ENCODE measurements at places on chromosomes 5 and 9. TPM values are rescaled to one million over a fixed set of nuclear protein-coding genes. Genes with fewer than 3 reads are reported as not detected.

RIMOC1 gene
- 12.8 TPM for total RNA-seq

SLC2A6 gene
- 2.8 TPM for total RNA-seq

NTNG2 gene
- total RNA-seq, result 0.76 TPM

NUDT12 gene
- 16.8 TPM for total RNA-seq

ASPN gene
- total RNA-seq, result 2.5 TPM

BHMT2 gene
- not detected for total RNA-seq

ACO1 gene
- total RNA-seq, result 22.3 TPM

TENT4A gene
- total RNA-seq, result 42.4 TPM

NAA35 gene
- 32.2 TPM for total RNA-seq

PTPDC1 gene
- 8.4 TPM for total RNA-seq

FOXD4 gene
- not detected for total RNA-seq

CER1 gene
- total RNA-seq, result 1.9 TPM

C5orf58 gene
- not detected for total RNA-seq

MAN2A1 gene
- 52.8 TPM for total RNA-seq

TAS2R1 gene
- not detected for total RNA-seq

FYB1 gene
- 13.8 TPM for total RNA-seq

FOXD4L6 gene
- total RNA-seq, result not detected

DENND1A gene
- total RNA-seq, result 37.1 TPM

PALM2AKAP2 gene
- total RNA-seq, result 1.9 TPM

GPX8 gene
- 1.0 TPM for total RNA-seq

C5orf46 gene
- total RNA-seq, result not detected

FAM221B gene
- total RNA-seq, result not detected

SMIM3 gene
- 23.3 TPM for total RNA-seq

NPR3 gene
- total RNA-seq, result 1.2 TPM

PCA3 gene
- total RNA-seq, result 0.40 TPM

LCN12 gene
- 7.9 TPM for total RNA-seq

FSTL4 gene
- not detected for total RNA-seq
